ENCODE measurements at places on chromosomes 6 and 20. TPM values are rescaled to one million over a fixed set of nuclear protein-coding genes. Genes with fewer than 3 reads are reported as not detected.

The MMP24 gene
- 0.78 TPM for total RNA-seq

DNA sequence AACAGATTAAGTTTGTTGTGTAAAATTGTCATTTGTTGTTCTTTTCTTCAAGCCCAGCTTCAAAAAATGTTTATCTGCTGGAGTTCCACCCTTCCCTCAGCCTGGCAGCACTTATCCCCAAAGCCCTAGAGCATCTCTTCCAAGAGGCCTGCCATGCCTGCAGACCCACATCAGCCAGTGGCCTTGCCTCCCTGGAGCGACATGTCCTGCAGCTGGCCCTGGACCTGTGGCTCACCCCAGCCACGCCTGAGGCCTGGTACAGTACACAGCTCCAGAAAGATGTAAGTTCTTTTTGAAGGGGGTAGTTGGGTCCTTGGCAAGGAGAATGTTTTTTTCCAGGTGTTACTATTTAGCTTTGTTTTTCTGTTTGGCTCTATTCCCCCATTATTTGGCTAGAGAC is 124.8 kb downstream of the CD164 start:
- DNase-seq: no peak

GRCh38 chr6:160227769-160228161 is 30.9 kb downstream of the SLC22A2 start:
- DNase-seq: no peak

DNA sequence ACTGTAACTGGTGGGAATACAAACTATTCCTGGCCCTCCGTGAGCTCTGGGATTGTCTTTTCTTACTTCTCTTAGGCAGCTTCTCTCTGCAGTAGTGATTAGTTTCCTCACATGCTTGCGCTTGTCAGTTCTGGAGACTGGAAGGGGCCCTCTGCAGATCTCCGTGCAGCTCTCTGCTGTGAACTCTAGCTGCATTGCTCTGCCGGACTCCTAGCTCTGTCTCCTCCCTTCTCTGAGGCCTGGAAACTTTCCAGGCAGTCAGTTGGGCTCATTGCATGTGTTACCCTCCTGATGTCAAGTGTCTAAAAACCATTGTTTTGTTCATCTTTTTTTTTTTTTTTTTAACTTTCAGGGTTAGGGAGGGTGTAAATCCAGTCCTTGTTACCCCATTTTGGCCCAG is 102.3 kb downstream of the CTNNBL1 start:
- no peak for DNase-seq

- no peak for DNase-seq
Measured at GRCh38 chr20:6397115-6397514, 274.3 kb upstream of the FERMT1 start.

The EXOC2 gene
- 39.2 TPM for total RNA-seq

GRCh38 chr20:37869334-37869861 is 33.5 kb upstream of the VSTM2L start:
- no peak for DNase-seq

DNA sequence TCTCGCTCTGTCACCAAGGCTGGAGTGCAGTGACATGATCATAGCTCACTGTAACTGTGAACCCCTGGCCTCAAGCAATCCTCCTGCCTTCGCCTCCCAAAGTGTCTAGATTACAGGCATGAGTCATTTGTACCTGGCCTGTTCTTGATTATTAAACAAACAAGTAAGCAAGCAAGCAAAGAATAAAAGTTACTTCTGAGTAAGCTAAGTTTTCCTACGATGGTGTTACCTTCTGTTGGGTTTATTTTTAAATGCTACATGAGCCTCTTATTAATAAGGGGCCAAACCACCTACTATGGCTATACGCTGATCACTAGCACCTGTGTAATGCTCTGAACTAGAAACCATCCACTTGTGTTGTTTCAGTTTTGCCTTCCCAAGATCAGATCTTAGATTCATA is 50.8 kb downstream of the IL22RA2 start:
- DNase-seq: no peak

The TCFL5 gene
- total RNA-seq: 10.6 TPM

The KCNK17 gene
- total RNA-seq: not detected

The HCRTR2 gene
- not detected for total RNA-seq

GRCh38 chr6:44837255-44837654 is 449.7 kb downstream of the CDC5L start:
- DNase-seq: no peak

DNA sequence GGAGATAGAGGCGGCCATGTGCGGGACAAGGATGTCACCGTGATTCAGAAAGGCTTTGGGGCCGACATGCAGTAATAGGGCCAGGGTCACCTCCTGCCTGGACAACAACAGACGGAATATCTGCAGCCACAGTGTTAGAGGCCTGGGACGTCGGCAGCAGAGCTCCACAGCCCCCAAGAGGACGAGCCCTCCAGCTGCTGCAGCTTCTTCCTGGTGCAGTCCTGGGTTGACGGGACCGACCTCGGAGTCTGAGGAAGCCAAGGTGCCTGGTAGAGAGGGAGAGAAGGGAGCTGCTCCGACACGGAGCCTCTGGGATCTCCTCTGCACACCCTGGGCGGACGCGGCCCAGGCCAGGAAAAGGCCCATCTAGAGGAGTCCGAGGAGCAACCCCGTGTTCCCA is 23.2 kb upstream of the CHRNA4 start:
- no peak for DNase-seq

DNA sequence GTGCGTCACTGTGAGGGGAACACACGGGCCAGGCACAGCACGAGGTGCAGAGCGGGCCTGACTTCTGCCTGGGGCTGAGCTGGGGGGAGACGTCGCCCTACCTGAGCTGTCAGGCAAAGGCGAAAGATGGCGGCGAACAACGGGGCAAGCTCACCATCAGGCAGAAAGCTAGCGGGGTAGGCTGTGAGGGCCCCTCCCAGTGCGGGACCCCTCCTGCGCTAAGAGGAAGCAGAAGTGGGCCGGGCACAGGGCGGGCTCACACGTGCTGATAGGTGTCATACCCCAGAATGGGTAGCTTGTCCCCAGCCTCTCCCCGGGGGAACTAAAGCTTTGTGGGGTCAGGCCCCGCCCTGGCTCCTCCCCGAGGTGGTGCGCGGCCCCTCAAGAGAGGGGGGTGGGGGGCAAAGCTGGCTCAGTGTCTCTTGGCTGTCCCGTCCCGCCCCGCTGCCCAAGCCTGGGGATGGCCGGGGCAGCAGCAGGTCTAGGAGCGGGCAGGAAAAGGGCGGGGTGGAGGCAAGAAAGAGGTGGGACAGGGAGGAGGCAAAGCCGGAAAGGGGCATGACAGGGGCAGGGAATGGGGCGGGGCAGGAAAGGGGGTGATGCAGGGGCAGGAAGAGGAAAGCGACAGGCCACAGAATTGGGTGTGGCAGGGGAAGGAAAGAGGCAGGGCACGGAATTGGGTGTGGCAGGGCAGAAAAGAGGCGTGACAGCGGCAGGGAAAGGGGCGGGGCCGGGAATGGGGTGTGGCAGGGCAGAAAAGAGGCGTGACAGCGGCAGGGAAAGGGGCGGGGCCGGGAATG is 14.7 kb downstream of the UCKL1 start:
- no peak for DNase-seq

DNA sequence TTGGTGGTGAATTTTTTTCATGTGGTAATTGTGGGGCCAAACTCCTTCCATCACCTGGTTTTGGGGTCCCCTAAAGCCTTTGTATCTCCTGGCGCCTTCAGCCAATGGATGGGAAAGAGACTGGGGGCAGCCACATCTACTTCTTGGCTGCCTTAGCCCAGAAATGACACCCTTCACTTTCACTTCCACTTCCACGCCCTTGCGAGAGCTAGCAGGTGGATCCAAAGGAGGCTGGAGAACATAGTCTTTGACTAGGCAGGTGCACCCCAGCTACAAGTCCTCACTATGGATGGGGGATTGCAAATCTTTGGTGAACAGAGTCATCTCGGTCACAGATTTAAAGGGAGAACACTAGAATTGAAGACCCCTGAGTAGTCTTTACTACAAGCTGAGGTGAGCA is 70.8 kb downstream of the NDUFAF5 start:
- no peak for DNase-seq

The PCK1 gene
- not detected for total RNA-seq

DNA sequence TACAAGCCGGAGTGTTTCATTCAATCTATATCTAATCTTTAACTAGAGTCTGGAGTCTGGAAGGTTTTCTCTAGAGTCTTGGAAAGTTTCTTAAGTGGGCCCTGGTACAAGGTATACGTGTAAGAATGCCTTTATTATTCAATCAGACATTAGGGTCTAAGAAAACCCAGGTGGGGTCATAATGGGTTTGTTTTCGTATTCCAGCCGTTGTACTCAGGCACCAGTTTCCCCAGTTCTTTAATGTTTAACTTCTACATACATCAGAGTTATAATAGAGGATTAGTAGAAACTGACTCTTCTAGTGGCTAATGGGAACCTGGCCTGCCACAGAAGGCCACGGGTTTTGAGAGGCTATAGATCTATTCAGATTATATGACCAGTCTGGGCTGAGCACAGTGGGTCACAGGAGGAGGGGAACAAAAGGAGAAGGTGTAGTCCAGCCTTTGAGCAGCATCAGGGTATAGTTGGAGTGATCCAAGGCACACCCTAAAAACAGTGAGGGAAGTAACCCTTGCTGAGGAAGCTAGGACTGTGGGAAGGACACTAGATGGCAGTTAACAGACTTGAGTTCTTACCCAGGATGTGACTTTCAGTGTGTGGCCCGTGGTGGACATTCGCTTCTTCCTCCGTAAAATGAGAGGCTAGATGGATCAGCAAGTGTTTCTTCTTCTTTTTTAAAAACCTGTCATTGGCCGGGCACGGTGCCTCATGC is 15.5 kb downstream of the FAM83B start:
- no peak for DNase-seq

GRCh38 chr6:136889271-136890193 is 32.6 kb upstream of the SLC35D3 start:
- DNase-seq: no peak

The PLEKHG1 gene
- 38.9 TPM for total RNA-seq

- no peak for DNase-seq
Measured at GRCh38 chr6:17220040-17220910, 60.9 kb upstream of the RBM24 start.

The SMLR1 gene
- not detected for total RNA-seq

DNA sequence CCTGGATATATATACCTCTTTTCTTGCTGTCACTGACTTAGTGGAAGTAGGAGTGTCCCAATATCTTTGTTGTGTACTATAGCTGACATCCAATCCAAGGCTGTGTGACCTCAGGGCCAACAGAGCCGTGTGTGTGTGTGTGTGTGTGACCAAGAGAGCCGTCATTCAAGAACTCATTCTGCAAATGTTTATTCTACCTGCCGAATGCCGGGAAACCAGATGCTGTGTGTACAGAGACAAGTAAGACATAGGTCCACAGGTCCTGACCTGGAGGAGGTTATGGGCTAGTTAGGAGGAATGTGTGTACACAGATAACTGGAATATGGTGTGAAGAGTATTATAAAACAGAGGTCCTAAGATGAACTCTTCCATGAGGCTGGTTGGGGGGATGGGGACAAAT is 190.0 kb downstream of the DHX35 start:
- DNase-seq: no peak

- peak; percentile 69 for DNase-seq
Measured at GRCh38 chr20:49310705-49311104, 32.8 kb upstream of the ZNFX1 start.

DNA sequence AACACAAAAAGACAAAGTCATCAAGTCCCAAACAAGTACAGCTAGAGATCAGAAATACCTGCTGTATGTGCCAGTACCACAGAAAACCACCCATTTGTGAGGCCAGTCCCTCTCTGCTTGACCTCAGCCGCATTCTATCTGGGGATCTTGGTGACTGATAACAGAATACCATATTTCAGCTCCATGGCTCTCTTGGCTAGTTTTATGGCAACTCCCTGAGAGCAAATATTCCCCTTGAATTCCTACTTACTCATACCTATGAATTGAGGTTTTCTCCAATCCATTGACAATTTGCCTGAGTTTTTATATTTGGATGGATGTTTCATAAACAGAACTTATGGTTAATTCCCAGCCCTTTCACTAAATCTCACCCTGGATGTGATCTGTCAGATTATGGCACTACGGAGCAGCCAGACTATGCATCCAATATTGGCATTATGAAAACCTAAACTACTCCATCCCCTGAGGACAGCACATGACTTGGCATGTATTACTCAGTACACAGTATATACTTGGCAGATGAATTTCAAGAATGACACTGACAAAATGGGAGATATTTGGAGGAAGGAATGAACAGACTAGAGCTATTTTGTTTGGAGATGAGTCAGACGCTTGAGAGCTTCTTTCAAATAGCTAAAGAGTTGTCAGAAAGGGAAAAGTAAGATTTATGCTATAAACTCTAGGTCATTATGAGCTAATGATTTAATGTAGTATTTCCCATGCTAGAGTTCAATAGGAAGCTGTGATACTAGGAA is 95.7 kb downstream of the PRDM1 start:
- DNase-seq: no peak

DNA sequence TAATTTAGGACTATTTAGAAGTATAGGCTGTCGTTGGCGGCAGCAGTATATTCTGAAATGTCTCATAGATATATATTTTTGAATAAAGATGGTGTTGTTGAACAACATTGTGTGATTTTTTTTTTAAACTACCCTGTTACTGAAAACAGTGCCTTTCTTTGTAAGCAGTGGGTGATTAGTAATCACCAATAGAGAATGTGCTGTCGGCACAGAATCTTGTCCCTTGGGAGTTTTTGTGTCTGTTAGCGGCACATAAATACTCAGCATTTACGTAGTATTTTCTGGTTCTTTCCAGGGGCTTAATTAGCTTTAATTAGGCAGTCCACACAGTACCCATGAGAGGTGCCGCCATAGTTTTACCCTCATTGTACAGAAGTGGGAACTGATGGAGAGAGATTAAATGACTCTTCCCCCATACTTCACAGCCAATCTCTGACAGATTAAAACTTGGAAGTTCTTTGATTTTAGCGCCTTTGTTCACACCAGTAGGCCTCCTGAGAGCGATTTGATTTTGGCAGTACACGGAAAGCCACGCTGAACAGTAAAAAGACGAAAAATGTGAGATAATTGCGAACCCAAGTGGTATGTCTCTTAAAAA is 58.8 kb downstream of the RPRD1B start:
- DNase-seq: no peak

GRCh38 chr6:45946352-45946751 is 69.3 kb downstream of the CLIC5 start:
- no peak for DNase-seq

DNA sequence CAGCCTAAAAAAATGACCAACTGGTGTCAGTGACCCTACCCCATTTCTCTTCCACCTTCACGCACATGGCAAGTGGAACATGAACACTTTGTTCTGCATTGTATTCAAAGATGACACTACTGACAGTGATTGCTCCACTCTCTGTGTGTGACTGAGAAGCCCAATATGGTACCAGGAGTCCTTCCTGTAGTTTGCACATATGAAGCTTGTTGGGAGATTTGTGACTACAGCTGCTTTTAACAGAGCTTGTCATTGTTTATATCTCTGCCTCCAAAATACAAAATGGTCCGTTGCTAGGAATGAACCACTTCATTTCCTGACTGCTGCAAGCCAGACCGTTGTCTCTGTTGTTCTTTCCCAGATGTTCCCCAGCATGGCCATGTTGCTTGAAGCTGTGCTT is 140.3 kb upstream of the TCF21 start:
- DNase-seq: no peak

GRCh38 chr20:19438488-19438887 is 226.0 kb downstream of the SLC24A3 start:
- DNase-seq: no peak

GRCh38 chr6:169843110-169843509 is 91.7 kb downstream of the ERMARD start:
- no peak for DNase-seq

- DNase-seq: no peak
Measured at GRCh38 chr6:70686548-70687133, 19.0 kb downstream of the SMAP1 start.
